Thymus (tissue), 14 donors: ENCODE measurements at places on chromosomes 5 and 9.

- DNase-seq, result no peak
Measured at GRCh38 chr5:61667525-61668218, 335.6 kb downstream of the ZSWIM6 start.

DNA sequence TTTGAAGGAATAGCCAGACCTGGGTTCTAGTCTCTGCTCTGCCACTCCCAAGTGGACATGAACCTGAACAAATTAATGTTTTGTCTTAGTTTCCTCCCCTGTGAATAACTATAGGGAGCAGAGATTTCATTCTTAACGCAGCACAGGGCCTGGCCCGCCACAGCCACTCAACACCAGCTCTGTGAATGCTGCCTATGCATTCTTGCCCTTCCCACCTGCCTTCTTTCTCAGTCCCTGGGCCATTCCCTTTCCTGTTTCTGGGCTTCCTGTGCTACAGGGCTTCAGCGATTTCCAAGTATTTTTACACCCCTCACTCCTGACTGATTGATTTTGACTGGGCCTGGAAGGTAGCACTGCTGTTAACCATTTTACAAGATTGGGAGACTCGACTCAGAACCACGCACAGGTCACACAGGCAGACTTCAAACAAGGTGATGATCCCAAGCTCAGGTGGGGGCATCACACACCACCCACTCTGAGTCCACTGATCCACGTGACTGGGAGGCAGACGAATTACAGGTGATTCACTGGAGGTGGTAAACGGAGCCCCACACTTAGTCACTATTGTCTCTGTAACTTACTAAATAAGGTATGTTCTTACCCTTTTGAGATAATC is 21.4 kb downstream of the PTPN3 start:
- no peak for DNase-seq

- no peak for DNase-seq
Measured at GRCh38 chr9:122382901-122383850, 12.4 kb downstream of the PTGS1 start.

DNA sequence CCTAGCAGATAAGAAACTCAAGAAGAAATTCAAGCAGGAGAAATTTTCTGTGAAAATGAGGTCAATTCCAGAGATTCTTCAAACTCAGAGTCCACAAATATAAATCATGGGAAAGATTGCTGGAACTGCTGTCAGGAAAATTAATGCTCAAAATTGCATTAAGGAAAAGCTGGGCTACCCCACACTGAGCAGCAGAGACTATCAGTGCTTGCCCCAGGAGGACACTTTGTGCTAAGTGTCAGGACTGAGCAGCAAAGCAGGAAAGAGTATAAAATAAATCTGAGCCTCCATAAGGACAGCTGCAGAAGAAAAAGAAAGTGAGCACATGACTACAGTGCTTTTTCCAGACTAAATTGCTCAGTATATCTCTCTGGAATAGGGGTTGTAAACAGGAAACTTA is 81.6 kb downstream of the RGS7BP start:
- no peak for DNase-seq

DNA sequence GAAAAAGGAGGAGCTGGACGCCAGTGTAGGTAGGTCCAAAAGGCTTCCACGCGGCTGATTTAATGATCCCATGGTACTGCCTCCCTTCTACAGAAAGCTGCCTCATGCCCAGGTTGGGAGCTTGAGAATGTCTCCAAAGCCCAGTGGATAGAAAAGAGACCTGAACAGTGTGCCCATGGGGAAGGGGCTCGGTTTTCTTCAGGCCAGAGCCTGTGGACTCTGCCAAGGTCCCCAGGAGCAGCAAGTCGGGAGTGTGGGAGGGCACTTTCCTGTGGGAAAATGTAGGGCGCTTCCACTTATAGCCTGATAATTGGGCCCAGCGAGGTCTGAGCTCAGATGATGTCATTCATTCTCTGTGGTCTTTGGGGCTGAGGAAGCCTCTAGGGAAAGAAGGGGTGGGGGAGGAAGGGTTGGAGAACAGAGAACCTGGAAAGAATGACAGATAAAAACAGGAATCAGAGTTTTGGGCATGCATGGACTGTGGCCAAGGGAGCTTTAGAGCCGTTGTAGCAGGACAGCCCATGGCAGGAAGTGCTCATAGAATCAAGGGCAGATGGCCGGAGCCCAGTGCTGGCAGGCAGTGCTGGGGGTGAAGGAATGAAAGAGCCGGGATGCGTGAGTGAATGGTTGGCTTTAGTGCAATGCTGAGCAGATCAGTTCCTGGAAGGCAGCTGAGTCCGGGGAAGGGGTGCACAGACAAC is 42.5 kb upstream of the SH3PXD2B start:
- DNase-seq, result no peak

DNA sequence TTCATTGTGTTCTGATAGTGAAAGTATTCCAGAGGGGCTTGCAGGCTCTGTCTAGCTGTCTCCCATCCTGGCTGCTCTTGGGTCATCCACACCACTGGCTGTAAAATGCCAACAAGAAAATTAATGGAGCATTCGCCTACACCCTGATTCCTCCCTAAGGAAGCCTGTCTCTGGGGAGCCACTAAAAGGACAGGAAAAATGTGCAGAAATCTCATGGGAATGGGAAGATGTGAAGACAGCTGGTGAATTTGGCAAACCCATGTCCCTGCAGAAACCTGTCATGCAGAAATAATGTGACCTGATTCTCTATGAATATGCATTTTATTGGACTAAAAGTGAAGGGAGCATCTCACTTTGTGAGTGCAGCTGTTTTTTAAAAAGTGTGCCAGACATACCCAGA is 265.6 kb downstream of the TUSC1 start:
- DNase-seq, result no peak

DNA sequence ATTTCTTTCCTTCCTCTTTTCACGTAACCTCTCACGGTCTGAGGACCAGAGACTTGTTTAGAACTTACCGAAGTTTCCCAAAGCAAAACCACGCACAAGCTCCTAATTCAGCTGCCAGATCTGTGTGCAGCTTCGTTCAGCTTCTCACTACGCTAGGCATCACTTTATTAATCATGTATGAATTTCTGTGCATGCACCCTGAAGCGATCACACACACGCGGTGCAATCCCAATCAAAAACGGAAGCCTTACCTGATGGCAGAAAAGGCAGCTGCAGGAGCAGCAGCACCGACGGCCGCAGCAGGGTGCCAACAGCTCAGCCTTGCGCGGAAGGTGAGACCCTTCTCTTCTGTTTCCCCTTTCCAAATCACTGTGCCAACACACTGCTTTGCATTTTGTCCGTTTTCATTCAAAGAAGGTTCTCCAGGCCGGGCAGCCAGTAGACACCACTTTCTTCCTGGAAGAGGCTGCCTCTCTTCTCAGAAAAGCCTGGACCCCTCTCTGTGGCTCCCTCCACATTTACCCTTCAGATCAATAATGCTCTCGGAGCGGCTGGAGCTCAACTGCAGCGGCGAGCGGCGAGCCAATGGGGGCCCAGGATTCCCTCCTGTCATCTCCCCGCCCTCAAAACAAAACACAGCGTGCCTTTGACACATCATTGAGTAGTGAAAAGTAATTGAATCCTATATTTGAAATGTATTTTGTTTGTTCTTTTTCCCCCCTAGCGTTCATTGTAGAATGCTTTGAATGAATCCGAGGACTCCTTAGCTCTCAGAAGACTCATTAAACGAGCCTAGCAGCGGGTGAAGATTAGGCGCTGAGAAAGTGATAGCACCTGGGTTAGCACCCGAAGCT is at the start of gene CDH12:
Gene CDH12, minus strand, starts transcription at position 538 of the 854 bp plus-strand sequence.
- DNase-seq, result no peak

- no peak for DNase-seq
Measured at GRCh38 chr9:92064711-92065110, 50.5 kb downstream of the SPTLC1 start.

DNA sequence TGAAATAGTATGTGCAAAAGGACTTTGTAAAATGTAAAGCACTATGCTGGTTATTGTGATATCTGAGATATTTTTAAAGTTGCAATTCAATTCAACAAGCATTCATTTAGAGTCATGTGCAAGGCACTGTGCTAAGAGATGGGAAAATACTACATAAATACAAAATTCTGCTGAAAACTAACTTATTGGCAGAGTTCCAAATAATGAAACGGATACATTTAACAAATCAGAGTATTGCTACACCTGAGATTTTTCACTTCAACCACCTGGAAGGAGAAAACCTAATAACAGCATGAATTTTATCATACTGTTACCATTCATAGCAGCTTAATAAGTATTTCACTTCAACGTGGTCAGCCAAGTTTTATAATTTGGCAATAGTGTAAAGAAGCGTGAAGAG is 6.1 kb upstream of the CTNNAL1 start:
- DNase-seq, result no peak
